ENCODE measurements at places on chromosomes 7 and 10.

DNA sequence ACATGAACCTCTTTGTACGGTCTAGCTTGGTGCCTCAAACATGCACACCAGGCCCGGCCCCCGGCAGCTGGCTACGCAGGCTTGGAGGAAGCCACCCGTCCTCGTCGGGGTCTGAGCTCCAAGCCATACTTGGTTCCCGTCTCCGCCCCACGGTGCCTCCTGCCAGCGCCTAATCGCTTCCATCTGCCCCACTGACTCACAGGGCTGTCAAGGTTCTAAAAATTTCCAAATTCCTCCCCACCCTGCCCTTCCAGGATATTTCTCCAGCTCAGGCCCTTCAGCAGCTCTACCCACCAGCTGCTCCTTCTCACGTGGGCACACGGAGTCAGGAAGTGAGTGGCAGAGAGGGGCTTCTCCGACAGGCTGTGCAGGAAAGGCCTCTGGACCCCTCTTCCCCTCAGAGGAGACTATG lies 38.8 kb downstream of the TMEM270 start:
- DNase-seq = peak; percentile 76

DNA sequence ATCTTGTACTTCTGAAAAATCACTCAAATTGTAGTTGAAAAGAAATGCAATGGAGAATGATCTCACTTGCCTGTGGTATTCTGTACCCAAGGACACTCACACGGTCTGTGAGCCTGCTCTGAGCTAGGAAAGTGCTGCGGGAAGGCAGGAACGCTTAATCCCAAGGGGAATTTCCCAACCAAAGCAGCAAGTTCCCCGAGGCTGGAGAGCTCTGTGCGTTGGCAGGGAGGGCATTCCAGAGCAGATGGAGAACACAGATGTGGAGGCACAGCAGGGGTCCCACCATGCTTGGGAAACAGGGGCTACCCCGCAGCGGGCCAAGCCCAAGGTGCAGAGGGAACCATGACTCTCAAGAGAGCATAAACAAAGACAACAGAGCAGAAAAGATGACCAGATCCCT lies 13.6 kb downstream of the SVIL start:
- DNase-seq = no peak

DNA sequence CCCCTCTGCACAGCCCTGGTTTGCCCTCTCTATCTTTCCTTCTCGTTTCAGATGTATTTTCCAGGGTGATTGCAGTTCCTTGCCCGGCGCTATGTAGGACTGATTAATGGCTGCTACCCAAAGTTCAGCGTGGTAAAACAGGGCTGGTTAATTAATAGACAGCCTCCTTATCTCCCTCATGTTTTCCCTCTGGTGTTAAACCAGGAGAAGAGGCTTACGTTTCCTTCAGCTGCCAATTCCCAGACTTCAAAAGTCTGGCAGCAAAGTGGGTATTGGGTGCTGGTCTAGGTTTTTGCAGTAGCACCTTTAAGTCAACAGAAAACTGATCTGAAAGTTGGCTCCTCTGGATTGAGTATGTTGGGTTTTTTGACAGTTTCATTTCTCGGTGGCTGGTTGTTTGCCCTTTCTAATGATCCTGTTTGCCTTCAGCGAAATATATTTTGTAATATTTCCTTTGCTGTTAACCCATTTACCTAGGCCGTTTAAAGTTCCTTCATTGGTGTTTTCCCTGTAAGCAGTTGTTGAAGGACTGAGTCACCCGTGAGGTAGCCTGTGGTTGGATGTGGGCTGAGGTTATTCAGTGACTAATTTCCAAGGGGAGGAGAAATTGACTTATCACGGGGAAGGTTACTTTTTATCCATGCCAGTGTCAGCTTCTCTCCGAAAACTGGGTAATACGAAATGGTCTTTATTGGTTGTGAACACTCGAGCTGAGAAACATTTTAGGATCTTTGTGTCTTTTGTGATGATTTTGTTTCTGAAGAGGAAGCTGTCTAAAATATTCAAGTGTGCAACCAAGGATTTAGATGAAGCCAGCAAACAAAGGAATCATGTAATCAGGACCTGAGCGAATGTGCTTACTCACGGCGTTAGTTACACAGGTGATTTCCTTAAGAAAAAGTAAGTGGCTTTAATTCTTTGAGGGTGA lies 257.2 kb downstream of the KIAA1217 start:
- peak; percentile 28 for DNase-seq

DNA sequence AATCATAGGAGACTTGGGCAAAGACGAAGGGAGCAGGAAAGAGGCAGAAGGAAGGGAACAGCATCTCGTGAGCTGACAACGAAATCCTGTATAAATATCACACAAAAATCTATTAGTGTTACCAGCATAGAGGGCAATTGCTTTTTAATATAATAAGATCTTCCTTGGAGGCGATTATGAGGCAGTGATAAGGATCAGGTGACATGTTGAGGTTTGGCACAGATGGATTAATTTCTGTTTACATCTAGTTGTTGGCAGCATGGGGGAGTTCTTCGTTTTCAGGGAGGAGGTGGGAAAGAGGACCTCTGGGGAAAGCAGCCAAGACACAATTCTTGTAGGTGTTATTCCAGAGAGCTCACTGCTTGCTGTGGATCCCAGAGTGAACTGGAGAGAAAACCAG lies 163.8 kb downstream of the PLXNA4 start:
- no peak for DNase-seq

DNA sequence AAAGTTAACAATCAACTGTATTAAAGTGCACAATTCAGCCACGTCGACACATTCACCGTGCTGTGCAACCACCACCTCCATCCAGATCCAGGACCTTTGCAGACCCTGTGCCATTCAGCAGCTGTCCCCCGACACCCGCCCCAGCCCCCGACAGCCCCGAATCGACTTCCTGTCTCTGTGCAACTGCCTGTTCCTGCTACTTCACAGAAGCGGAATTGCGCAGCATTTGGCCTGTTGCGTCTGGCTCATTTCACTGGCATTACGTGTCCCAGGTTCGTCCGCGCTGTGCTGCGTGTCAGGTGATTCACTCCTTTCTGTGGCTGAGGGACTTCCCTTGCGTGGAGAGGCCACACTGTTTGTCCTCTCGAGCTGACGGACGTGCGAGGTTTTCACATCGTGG lies 33.2 kb upstream of the DNAAF5 start:
- no peak for DNase-seq

- DNase-seq = peak; percentile 7
Measured at GRCh38 chr10:73886661-73887293, 12.4 kb upstream of the CAMK2G start.

DNA sequence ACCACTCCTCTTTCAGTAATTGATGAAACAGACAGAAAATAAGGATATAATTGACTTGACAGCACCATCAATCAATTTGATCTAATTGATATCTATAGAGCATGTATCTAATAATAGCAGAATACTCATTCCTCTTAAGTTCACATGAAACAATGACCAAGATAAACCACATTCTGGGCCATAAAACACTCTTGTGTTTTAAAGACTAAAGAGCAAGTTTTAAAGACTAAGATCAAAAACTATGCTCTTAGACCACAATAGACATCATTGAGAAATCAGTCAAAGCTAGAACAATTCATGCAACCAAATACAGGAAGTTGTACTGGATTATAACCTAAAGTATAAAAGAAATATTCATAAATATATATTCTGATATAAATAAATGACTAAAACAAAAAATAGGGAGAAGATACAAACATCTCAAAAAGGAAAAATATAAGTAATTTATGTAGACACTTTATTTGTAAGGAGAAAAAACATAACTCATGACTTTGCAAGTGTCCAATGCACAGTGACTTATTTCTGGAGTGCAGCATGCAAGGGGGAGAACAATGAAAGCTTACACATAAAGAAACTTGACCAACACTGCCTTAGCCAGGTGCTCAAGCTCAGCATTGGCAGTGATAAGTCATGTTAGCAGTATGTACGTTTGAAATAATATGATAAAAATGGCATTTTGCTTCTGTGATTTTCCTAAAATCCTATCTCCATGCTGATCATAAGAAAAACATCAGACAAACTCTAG lies 312.7 kb upstream of the IGFBP3 start:
- no peak for DNase-seq
